GM23248 (cell line): ENCODE measurements at places on chromosomes 16 and 17. TPM values are rescaled to one million over a fixed set of nuclear protein-coding genes. Genes with fewer than 3 reads are reported as not detected.

The ADAMTS18 gene
- total RNA-seq: not detected in 2 replicates

The GP1BA gene
- not detected in 2 replicates for total RNA-seq

The P3H4 gene
- 116 and 161 TPM in 2 replicates for total RNA-seq

The SALL1 gene
- 1.8 and 2.6 TPM in 2 replicates for total RNA-seq

The CDH5 gene
- total RNA-seq: not detected in 2 replicates

The CD300A gene
- not detected in 2 replicates for total RNA-seq

The PRSS21 gene
- total RNA-seq: not detected in 2 replicates

The SPATA2L gene
- 19.2 and 27.5 TPM in 2 replicates for total RNA-seq

The OTOA gene
- not detected in 2 replicates for total RNA-seq

The PDP2 gene
- 3.9 and 38.2 TPM in 2 replicates for total RNA-seq

The LHX1 gene
- not detected in 2 replicates for total RNA-seq

The TBC1D3H gene
- total RNA-seq: not detected in 2 replicates

The KRTAP2-2 gene
- not detected in 2 replicates for total RNA-seq

The QPRT gene
- 0.32 TPM in 1 of 2 replicates, not detected in the other for total RNA-seq

The VPS35 gene
- 182 and 213 TPM in 2 replicates for total RNA-seq

The C17orf50 gene
- total RNA-seq: not detected in 2 replicates

The CIAO2B gene
- total RNA-seq: 76.1 and 111 TPM in 2 replicates

The KCNJ18 gene
- total RNA-seq: not detected in 2 replicates

The CDH13 gene
- 51.0 and 81.2 TPM in 2 replicates for total RNA-seq

The HS3ST6 gene
- not detected in 2 replicates for total RNA-seq

The PRSS8 gene
- total RNA-seq: not detected in 2 replicates

The MYL4 gene
- total RNA-seq: not detected in 2 replicates

The STAC2 gene
- total RNA-seq: not detected in 2 replicates

The MARCHF10 gene
- 1.8 and 7.1 TPM in 2 replicates for total RNA-seq

The DNAH9 gene
- total RNA-seq: not detected in 2 replicates

The RAB37 gene
- total RNA-seq: 0.11 TPM in 1 of 2 replicates, not detected in the other

The TPSAB1 gene
- not detected in 2 replicates for total RNA-seq

The SCIMP gene
- total RNA-seq: not detected in 2 replicates

The MT1M gene
- 3.8 and 8.2 TPM in 2 replicates for total RNA-seq

The SPATA22 gene
- not detected in 2 replicates for total RNA-seq

The CSH2 gene
- not detected in 2 replicates for total RNA-seq

The WSCD1 gene
- total RNA-seq: 0.11 TPM in 1 of 2 replicates, not detected in the other

The BRICD5 gene
- total RNA-seq: 2.1 and 2.9 TPM in 2 replicates

The TK2 gene
- total RNA-seq: 57.5 and 58.8 TPM in 2 replicates

The MSL1 gene
- total RNA-seq: 45.3 and 76.1 TPM in 2 replicates

The KRTAP1-5 gene
- 49.2 and 64.1 TPM in 2 replicates for total RNA-seq

The ACSM3 gene
- total RNA-seq: 0.65 and 2.1 TPM in 2 replicates

The KRTAP2-3 gene
- total RNA-seq: 0.38 and 13.4 TPM in 2 replicates

The SSTR5 gene
- not detected in 2 replicates for total RNA-seq

The KRT33A gene
- total RNA-seq: not detected in 2 replicates

The OR1A1 gene
- total RNA-seq: not detected in 2 replicates

The ITGAD gene
- not detected in 2 replicates for total RNA-seq

The GCGR gene
- not detected in 2 replicates for total RNA-seq

The C16orf89 gene
- total RNA-seq: not detected in 2 replicates

The FBXO39 gene
- total RNA-seq: 1.1 TPM in 1 of 2 replicates, not detected in the other

The SLC16A5 gene
- 10.6 and 11.1 TPM in 2 replicates for total RNA-seq

The PMP22 gene
- 45.0 and 67.2 TPM in 2 replicates for total RNA-seq

The NR1D1 gene
- total RNA-seq: 0.76 and 2.4 TPM in 2 replicates
